ENCODE measurements at places on chromosomes 7 and 10. TPM values are rescaled to one million over a fixed set of nuclear protein-coding genes. Genes with fewer than 3 reads are reported as not detected.

DNA sequence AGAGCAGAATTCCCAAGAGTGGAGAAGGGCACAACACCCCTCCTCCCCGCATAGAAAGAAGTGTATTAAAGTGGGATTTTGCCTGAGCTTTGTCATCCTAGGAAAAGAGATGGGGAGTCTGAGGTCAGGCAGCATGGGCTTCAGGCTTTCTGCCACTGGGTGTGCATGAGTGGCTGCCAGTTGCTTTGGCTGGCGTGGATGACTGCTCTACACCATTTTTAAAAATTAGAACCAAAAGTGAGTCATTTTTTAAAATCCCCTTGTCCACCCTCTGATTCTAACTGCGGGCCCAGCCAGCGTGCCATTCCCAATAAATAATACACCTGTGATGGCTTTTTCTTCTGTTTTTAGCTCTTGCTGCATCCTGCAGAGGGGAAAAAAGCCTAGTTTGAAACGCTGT is 13.4 kb downstream of the SLC29A3 start:
- no peak for DNase-seq

DNA sequence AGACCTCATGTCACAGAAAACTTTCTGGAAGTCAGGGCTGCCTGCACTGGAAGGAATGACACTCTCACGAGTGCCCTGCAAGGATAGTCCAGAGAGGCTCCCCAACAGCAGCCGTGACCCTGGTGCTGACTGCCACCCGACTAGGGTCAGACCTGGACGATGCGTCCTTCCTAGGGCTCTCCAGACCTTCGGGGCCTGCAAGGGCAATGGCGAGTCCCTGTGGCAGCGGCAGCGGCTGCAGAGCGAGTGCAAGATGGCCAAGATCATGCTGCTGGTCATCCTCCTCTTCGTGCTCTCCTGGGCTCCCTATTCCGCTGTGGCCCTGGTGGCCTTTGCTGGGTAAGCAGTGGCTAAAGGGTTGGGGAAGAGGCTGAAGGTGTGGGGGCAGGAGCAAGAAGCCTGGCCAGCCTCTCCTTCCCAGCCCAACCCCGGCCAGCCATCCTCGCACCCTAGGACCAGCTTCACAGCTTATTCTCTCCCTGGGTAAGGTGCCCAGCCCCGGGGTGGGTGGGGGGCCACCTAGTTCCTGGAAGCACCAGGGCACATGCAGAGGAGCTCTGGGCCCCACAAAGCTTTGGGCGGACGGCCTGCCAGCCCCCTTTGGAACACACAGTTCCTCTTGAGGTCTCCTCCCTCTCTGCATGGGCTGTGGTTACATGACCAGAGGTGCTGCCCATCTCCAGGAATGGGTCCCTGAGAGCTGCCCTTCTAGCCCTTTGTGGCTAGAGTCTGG is 5.5 kb downstream of the OPN4 start:
- DNase-seq = no peak

DNA sequence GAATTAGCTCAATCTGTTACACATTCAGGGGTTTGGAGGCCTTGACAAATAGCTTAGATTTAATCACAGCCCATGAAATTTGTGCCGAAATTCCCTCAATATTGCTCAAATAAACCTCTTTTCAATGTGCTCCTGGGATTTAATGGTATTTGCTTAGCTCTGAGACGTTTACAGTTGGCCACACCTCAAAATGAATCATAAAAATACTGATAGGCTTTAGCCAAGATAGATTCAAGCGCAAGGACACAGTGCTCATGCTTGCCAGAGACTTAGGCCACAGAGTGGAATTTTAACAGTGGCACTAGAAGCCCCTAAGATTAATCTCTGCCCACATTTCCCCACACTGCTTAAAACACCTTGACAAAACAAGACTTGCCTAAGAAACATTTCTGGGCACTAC is 2.3 kb upstream of the SEMA3C start:
- DNase-seq = no peak

- peak; percentile 41 for DNase-seq
Measured at GRCh38 chr7:124459101-124460055, 306.2 kb downstream of the GPR37 start.

DNA sequence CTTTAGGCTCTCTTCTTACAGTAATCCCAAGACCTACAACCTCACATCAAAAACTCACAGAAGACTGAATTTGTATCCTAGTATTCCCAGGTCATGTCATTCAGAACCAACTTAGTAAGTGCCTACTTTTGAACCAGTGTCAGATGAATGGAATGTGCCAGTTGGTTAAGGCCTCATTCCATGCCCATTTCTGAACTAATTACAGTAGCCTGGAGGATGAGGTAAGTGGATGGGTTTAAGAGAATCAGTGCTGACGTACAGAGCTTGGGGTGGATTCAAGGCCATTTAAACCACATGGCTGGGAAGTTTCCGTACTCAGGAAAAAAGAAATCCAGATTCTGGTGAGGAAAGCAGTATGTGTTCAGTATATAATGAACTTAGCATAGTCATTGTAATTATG is 21.9 kb upstream of the FOXP2 start:
- DNase-seq = peak; percentile 27

GRCh38 chr10:131772441-131772840 is 128.4 kb upstream of the PPP2R2D start:
- no peak for DNase-seq

GRCh38 chr10:43923328-43923727 is 274.6 kb upstream of the ZNF32 start:
- no peak for DNase-seq

DNA sequence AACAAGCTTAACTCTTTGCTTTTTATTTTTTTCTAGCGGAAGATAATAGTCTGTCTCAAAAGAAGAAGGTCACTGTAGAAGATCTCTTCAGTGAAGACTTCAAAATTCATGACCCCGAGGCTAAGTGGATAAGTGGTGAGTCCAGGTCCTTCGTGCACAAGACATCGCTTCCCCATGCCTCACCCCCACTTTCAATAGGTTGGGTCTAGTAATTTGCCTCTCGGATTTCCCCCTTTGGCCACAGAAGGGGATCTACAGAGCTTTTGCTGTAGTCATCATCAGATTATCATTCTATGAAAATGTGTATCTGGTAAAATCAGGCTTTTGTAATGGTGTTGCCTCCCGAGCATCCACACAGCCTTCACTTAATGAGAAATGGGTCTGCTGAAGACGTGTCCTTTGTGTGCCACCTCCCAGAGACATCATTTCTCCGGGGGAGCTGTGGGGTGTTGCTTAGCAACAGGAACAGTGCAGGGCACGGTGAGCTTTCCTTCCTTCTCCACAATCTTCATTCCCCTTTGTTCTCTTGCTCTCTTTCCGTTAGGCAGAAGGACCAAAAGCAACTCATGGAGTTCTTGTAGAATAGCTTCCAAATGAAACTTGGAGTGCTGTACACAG is 422.8 kb downstream of the DPP6 start:
- DNase-seq = no peak

- DNase-seq = no peak
Measured at GRCh38 chr10:114650266-114650665, 7.8 kb downstream of the ABLIM1 start.

DNA sequence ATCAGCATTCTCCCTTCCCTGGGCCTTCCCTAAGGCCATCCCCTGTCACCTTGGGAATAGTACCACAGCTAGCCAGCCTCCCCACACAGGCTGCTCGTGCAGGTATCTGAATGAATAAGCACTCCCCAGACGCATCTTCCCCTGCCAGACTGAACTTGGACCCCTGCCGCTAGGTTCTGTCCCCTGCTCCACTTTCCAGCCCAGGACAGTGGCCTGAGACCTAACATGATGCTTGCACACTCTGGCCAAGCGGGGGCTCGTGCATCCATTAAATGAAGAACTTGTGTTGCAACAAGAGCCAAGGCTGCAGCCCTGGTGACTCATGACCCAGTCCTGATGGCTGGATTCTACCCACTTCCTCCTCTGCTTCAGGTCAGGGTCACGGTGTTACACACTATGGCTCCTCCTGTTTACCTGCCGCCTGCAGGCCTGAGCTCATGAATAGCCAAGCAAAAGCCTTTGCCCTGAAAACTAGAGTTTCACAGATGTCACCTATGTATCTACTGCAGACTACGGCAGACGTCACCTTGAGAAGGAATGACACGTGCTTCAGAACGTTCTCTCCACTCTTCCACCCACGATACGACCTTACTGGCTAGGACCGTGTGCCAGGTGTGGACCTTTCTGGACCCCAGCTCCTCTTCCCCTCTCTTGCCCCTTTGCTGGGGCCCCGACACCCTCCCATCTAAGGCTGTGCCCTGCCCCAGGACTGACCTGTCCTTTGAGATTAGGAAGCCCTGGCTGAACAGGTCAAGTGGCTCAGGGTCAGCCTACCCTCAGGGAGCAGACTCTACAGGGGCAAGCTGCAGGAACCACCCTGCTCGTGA is 6.5 kb downstream of the ASB13 start:
- DNase-seq = no peak

DNA sequence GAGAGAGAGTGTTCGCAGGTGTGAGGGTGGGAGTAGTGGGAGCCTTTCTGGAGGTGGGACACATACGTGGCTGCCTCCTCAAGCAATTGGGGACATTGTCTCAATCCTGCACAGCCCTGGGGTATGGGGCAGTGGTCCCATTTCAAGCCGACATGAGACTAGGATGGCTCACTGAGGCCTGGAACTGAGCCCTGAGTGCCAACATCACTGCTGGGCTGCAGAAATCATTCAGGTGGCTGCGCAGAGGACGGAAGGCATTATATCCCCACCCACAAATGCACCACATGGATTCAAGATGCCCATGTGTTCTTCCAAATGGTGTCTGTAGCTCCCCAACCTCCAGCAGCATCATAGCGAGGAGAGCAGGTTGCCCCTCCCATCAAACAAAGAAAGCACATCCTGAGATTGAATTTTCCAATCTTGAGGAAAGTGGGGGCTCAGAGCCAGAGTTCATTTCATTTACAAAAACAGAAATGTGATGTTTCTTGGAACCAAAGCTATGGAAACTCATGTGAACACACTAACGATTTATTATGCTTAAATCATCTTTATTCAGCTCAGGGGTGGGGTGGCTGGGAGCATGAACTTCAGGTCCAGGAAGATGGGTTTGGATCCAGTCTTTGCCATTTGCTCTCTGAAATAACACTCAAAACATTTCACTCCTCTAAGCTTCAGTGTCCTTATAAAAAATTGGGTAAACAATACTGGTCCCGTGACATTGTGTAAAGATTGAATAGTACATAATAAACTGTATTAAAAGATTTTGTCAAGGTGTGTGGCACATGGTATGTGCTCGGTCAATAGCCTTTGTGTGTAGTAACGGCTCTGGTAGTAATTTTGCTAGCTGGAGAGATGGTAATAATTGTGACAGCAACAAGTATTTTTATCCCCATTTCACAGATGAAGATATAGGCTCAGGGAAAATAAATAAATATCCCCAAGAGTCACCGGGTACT is 4.6 kb downstream of the SFTPA2 start:
- DNase-seq = no peak

GRCh38 chr10:75553550-75553949 is 122.1 kb downstream of the LRMDA start:
- DNase-seq = no peak

GRCh38 chr7:157955348-157955999 is 618.7 kb downstream of the DNAJB6 start:
- no peak for DNase-seq

DNA sequence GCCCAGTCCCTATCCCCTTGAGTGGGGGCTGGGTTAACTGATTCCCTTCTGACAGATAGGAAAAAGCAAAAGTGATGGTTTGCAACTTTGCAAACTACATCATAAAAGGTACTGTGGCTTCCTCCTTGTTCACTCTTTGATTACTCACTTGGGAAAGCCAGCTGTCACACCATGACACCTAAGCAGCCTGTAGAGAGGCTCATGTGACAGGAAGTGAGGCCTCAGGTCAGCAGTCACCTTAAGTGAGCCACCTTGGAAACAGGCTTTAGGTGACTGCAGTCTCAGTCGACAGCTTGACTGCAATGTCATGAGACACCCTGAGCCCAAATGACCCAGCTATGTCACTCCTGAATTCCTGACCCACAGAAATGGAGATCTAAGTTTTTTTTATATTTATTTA is 4.3 kb upstream of the CHCHD2 start:
- DNase-seq = no peak

DNA sequence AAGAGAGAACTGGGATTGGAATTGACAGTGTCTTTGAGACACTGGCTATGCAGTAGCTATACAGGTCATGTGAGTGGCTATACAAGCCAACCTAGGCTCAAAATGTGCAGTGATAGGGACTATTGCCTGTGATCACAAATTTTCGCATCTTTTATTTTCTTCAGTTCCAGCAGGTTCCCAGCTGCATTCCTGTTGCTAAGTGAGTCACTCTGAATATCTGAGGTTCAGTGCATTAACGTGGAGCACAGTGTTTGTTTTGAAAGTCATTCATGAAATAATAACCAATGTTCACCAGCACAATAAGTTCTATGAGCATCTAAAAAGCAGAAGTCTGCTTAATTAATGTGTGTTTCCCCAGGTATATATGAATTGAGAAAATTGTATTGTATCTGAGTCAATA is 1236.0 kb upstream of the CELF2 start:
- no peak for DNase-seq

DNA sequence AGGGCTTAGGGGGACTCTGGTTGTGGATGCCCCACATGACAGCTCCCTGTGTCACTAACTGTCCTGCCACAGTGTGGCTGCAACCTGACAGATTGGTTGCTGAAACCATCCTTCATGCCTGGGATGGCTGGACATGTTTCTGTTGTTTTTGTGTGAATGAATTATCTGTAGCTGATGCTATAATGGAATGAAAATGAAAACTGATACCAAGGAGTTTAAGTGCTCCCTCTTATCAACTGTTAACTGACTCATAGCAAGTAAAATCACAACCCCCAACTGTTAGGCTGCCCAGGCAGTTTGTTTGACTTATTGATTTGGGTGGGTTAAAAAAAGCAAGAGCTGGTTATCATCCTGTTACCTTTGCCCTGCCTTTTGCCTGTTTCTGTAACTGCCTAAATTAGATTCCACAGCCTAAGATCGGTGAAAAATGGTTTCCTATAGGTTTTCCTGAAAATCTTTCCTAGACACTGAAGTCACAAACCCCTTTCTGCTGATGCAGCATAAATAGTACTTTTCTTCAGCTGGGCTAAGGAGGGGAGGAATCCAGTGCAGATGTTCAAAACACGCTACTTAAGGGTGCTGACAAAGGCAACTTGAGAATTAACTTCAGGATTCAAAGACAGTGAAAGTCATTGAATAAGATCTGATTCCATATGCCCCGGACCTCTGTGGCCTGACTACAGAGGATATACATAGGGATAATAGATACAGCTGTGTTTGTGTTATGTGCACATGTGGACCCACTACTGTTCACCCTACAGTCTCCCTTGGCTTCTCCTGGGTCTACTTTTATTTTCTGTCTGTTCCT is 5.7 kb downstream of the FRAT2 start:
- no peak for DNase-seq

Gene DNAJB12
- polyA plus RNA-seq = 22.1 TPM

Gene CALY
- not detected for polyA plus RNA-seq

Gene BICC1
- polyA plus RNA-seq = 24.9 TPM

Gene DIP2C
- polyA plus RNA-seq = 24.0 TPM

Gene TFEC
- polyA plus RNA-seq = 1.3 TPM

Gene STEAP4
- 4.0 TPM for polyA plus RNA-seq

Gene DMBT1
- polyA plus RNA-seq = not detected

Data from muscle of back (tissue), 13 donors.